ENCODE measurements at places on chromosomes 3 and 15. TPM values are rescaled to one million over a fixed set of nuclear protein-coding genes. Genes with fewer than 3 reads are reported as not detected.

GRCh38 chr15:77632534-77633133 is at the start of gene LINGO1:
Gene LINGO1 (minus strand): TSS chr15:77632912. CDS start chr15:77632315, 597 bp downstream.
- DNase-seq: peak; percentile 82

GRCh38 chr3:53188136-53188685 is 27.2 kb downstream of the PRKCD start:
- no peak for DNase-seq

- DNase-seq: no peak
Observed at GRCh38 chr3:168961271-168961670, 702.2 kb downstream of the MECOM start.

- peak; percentile 68 for DNase-seq
Observed at GRCh38 chr15:79849789-79850188, 47.0 kb downstream of the MTHFS start.

- DNase-seq: peak; percentile 78
Observed at GRCh38 chr15:93036951-93037819, 51.8 kb downstream of the RGMA start.

GRCh38 chr15:88179562-88179961 is 77.0 kb downstream of the NTRK3 start:
- no peak for DNase-seq

DNA sequence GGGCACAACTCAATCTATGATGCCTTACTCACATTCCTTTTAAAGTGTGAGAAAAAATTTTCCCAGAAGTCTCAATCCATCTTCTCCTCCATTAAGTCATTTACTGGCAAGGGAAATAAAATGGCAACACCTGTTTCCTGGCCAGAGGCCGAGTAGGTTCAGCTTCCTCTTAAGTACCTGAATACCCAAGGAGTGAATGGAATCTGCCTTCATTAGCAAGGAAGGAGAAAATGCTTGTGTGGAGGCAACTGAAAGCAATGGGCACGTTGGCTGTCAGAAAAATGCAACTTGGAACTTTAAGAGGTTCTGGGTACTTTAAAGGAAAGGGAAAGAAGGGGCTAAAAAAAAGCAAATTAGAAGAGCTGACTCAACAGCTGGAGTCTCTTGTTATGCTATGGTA is 423.6 kb upstream of the ARL6 start:
- no peak for DNase-seq

- DNase-seq: no peak
Observed at GRCh38 chr15:69860321-69860720, 237.4 kb downstream of the TLE3 start.

GRCh38 chr3:195596765-195597171 is 13.0 kb upstream of the APOD start:
- no peak for DNase-seq

DNA sequence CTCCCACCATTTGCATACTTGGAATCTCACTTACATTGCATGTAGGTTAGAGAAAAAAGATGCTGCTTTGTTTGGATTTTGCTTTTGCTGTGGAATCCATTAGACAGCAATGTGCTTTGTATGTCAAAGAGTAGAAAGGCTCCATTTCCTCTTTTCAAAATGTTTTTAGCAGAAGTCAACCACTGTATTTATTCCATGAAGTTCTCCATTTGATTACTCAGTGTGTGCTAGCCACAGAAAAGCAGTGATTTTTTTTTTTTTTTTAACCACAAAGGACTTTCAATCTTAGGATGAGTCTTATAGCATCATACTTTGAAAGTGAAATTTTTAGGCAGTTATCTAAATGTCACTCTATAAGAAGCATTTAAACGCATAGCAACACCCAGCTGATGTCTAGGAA is 285.0 kb upstream of the ADAMTS9 start:
- DNase-seq: no peak

DNA sequence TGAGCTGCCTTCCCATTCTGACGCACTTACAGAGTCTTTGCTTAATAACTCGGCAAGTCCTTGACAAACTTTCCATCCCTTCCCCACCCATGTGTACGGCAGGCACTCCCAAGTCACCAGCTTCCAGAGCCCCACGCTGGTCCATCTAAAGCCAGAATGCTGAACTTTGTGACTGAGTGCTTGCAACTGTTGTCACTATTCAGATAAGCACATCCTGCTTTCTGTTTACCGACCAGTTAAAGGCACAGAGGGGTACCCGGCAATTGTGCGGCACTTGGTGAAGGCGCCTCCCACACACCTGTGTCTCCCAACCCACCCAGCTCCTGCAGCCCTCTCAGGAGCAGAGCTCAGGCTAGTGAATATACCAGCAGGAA is 430.6 kb downstream of the FOXP1 start:
- no peak for DNase-seq

- DNase-seq: no peak
Observed at GRCh38 chr3:152609891-152610290, 225.0 kb upstream of the P2RY1 start.

DNA sequence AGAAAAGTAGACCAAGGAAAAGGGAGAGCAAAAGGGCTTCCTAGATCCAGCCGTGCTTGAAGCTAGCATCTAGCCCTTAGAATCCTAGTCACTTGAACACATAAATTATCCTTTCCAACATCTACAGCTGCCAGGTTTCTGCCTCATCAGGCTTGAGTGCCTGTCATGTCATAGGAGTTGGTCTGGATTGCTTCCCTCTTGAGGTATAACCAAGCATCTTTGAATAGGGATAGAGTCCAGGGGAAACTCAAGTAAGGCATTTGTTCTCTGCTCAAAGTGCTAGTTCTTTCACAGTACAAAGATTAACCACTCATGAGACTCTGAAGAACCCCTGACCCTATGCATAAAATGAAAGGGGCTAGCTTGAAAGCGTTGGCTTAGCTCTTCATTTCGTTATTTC is 72.3 kb downstream of the SLCO3A1 start:
- no peak for DNase-seq

GRCh38 chr3:126537116-126537729 is 13.3 kb downstream of the CHST13 start:
- DNase-seq: peak; percentile 12

GRCh38 chr3:149278911-149279310 is 54.5 kb downstream of the TM4SF18 start:
- DNase-seq: no peak

The GPX1 gene
- total RNA-seq: 239 TPM

The HTR3E gene
- total RNA-seq: not detected

The USP13 gene
- 28.5 TPM for total RNA-seq

The C3orf80 gene
- 0.34 TPM for total RNA-seq

The TTLL13 gene
- total RNA-seq: not detected

The EBLN2 gene
- 5.7 TPM for total RNA-seq

The SLC51A gene
- not detected for total RNA-seq

The GRAMD1C gene
- 2.1 TPM for total RNA-seq

The NPAP1 gene
- 0.07 TPM for total RNA-seq

The LMOD3 gene
- total RNA-seq: not detected

The GP9 gene
- total RNA-seq: not detected
